ENCODE measurements at places on chromosomes 7 and 10. TPM values are rescaled to one million over a fixed set of nuclear protein-coding genes. Genes with fewer than 3 reads are reported as not detected.
A peak's percentile ranks its signal among the peaks of the same experiment; 100 is the strongest.

PTPRZ1 gene
- total RNA-seq = not detected

DNA sequence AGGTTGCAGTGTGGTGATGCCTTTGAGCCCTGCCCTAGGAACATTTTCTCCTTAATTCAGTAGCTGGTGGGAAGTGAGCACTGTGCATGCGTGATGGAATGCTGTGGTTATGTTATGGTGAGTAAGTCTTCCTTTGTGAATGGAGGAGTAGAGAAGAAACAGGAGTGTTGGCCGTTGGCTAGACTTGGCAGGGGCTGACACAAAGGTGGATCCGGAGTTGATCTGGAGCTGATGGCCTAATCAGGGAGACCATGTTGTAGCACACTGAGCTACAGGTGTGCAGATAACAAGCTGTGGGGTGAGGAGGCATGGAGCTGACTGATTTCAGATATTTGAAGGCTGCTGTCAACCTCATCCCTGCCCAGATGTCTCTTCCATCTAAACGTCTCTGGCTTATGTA is 122.3 kb downstream of the CNNM2 start:
- peak overlapping the region; percentile 29 for H3K4me3 ChIP-seq
- H3K36me3 ChIP-seq = no peaks in the 10 kb centered on the region
- H3K27me3 ChIP-seq = no peaks in the 10 kb centered on the region
- H3K4me1 ChIP-seq = peaks cover 72% of the 10 kb centered on the region
- H3K27ac ChIP-seq = peak overlapping the region; percentile 89

VWC2 gene
- not detected for total RNA-seq

ANKRD30A gene
- not detected for total RNA-seq

- H3K27ac ChIP-seq = no peak overlapping the region
- H3K36me3 ChIP-seq = no peaks in the 10 kb centered on the region
- no peak overlapping the region for H3K4me3 ChIP-seq
- no peaks in the 10 kb centered on the region for H3K27me3 ChIP-seq
- no peaks in the 10 kb centered on the region for H3K4me1 ChIP-seq
- DNase-seq = no peak
These were observed 72.0 kb upstream of the FOXP2 start for GRCh38 chr7:114342431-114343179.
